Mucosa of gallbladder (tissue), 1 donor: ENCODE measurements at places on chromosomes 2 and 18. TPM values are rescaled to one million over a fixed set of nuclear protein-coding genes. Genes with fewer than 3 reads are reported as not detected.

Gene GTF3C2
- total RNA-seq = 49.5 TPM

Gene ASXL3
- 12.2 TPM for total RNA-seq

Gene BZW1
- total RNA-seq = 158 TPM

Gene PLGLB1
- total RNA-seq = 6.3 TPM

Gene UGT1A4
- total RNA-seq = 5.2 TPM
